Epithelial cell of proximal tubule (primary cell): ENCODE measurements at places on chromosomes 2 and 18. TPM values are rescaled to one million over a fixed set of nuclear protein-coding genes. Genes with fewer than 3 reads are reported as not detected.

- no peak for DNase-seq
These were observed 2.6 kb downstream of the THADA start for GRCh38 chr2:43593254-43593653.

DNA sequence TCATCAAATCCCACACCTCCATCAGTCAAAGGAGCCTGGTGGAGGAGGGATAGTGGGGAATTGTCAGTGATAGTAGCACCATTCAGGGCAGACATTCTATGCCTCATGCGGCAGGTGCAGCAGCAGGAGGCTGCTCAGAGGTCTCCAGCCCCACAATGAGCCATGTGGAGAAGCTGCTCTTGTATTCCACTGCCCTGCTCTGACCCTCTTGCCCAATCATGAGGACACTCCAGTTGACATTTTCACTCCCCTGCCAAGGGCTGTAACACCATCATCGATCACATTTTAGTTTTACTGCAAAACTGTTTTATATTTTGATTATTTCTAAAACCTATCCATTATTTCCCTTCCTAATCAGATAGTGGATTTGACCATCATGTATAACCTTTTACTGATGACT lies 487.6 kb upstream of the KLHL29 start:
- DNase-seq: no peak

GRCh38 chr18:63832470-63832869 lies 55.0 kb upstream of the SERPINB2 start:
- DNase-seq: no peak

GRCh38 chr2:49715597-49715996 lies 561.3 kb upstream of the FSHR start:
- no peak for DNase-seq

DNA sequence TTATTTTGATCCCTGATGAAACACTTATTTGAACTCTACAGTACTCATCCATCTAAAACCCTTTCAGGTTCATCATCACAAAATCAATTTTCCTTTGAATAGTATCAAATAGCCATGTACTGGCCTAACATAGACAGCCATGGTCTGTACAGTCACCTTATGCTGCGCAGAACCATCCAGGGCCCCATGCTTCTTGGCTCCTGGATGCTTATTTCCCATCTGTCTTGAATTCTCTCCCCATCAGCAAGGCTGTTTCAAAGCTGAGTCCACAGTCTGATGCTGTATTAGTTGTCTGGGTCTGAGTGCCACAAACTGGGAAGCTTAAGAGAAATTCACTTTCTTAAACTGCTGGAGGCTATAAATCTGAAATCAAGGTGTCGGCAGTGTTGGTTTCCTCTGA lies 290.2 kb downstream of the OSR1 start:
- no peak for DNase-seq

Gene PROC
- 0.17 and 0.29 TPM in 2 replicates for total RNA-seq

Gene PAX3
- total RNA-seq: not detected in 2 replicates
